ENCODE measurements at places on chromosomes 1 and 21. TPM values are rescaled to one million over a fixed set of nuclear protein-coding genes. Genes with fewer than 3 reads are reported as not detected.

The FCN3 gene
- not detected for total RNA-seq

The SYCP1 gene
- not detected for total RNA-seq

The NTRK1 gene
- 1.8 TPM for total RNA-seq

The CLEC20A gene
- total RNA-seq = not detected
